ENCODE measurements at places on chromosomes 7 and 10.

- DNase-seq = peak; percentile 35
Observed at GRCh38 chr10:33010132-33011037, 52.4 kb upstream of the ITGB1 start.

- no peak for DNase-seq
Observed at GRCh38 chr7:12323415-12323814, 80.2 kb downstream of the VWDE start.

DNA sequence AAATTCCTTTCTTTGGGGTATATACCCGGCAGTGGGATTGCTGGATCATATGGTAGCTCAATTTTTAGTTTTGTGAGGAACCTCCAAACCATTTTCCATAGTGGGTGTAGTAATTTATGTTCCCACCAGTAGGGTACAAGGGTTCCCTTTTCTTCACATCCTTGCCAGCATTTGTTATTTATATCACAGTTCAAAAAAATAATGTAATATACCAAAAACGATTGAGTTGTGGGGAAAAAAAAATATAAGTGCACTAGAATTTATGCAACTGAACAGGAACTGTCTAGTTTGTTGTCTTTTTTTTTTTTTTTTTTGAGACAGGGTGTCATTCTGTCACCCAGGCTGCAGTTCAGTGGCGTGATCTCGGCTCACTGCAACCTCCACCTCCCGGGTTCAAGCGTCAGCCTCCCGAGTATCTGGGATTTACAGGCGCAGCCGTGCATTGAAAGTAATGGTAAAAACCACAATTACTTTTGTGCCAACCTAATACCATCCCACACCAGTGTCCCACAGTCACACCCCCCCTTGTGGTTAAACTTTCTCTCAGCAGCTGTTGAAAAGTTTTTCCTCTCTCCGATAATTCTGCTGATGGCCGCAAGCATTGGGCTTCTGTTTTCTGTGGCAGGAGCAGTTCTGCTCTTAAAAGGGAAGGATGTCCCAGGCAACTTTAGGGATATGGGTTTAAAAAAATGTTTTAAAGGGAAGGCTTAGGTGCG is 6.8 kb upstream of the LAT2 start:
- no peak for DNase-seq

DNA sequence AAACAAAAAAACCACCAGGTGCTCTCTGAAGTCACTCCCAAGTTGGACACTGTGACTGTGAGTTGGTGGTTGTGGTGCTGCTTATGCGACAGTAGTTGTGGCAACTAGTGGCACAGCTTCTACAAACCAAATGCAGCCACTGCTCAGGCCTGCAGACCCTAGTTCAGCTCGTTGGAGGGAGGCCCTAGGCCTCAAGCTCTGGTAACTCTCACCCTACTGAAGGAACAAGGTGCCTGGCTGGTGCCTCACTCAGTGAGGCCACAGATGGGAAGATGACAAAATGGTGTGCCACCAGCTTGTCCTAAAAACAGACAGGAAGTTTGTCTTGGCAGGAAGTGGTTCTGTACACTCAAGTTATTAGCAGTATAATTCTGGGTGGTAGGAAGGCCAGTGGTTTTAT is 45.3 kb upstream of the RAPGEF5 start:
- DNase-seq = no peak

DNA sequence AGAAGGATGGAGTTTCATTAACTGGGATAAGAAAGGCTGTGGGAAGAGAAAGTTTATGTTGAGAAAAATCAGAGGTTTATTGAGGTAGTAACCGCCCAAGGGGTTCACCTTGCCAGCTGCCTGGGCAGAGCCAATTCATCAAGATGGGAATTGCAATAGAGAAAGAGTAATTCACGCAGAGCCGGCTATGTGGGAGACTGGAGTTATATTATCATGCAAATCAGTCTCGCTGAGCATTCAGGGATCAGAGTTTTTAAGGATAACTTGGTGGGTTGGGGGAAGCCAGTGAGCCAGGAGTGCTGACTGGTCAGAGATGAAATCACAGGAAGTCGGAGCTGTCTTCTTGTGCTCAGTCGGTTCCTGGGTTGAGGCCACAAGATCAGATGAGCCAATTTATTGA is 70.6 kb downstream of the MALRD1 start:
- DNase-seq = no peak

GRCh38 chr7:18276380-18276779 is 219.2 kb upstream of the HDAC9 start:
- peak; percentile 62 for DNase-seq
